ENCODE measurements at places on chromosomes 7 and 10.

GRCh38 chr7:149210551-149210950, 15.2 kb downstream of the ZNF282 start:
- no peak for DNase-seq

DNA sequence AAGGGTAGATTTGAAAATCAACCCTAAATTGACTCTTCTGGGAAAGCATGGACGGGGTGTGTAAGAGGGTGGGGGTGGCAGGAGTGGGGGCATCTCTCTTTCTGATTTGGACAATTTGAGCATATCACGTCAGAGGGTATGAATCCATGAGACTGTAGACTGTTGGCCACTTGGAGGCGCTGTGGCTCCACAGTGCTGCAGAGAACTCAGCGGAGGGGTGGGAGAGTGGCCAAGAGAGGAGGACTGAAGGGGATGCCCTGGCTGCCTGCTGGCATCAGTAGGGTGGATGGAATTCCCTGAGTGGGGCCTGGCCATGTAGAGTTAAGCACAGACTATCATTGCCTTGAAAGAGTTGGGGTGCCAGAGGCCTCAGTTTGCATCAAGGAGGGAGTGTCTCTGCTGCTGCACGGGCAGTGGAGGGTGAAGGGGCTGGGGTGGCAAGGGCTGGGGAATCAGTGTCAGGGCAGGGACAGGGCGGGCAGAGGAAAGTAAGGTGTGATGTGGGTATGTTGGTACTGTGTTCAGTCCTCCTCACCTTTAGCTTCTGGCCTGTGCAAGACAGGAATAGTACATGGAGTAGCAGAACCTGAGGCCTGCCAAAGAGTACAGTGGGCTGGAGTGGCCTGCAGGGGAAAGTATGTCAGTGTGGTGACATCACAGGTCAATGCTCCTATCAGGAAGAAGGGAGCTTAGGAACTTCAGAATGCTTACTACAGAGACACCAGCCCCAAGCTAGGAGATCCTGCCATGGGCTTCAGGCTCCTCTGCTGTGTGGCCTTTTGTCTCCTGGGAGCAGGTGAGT, 133.5 kb upstream of the PRSS58 start:
- no peak for DNase-seq

DNA sequence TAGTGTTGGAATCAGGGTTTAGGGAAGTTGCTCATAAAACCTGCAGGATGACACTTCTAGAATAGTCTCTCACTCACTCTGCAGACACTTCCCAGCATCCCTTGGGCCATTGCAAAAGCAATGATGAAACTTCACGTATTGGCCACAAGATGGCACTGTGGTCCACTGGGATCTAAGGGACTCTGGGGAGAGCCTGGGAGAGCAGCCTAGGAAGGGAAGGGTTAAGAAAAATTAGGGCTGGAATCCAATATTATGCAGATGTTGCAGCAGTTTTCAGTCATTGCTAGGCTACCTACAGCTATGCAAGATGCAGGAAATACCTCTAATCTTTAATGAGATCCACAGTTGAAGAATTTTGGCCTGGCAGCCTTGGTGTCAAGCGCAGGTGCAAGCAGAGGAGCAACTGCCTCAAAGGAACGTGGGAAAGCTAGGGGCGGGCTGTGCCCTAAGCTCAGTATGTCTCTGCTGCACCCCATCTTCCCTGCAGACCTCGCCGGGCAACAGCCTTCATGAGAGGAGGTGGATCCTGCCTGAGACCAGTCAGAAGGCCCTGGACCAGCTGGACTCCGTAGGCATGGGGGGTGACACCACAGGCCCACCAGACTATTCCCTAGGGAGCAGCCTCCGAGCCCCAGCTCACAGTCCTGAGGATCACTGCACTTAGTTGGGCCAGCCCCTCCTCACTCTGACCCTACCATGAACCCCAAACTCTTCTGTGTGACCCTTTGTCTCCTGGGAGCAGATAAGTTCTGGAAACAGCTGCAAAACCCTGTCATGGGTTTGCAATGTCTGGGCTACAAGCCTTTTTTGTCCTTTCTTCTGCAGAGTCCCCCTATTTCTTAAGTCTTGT, 127.9 kb upstream of the PRSS58 start:
- DNase-seq = peak; percentile 74

DNA sequence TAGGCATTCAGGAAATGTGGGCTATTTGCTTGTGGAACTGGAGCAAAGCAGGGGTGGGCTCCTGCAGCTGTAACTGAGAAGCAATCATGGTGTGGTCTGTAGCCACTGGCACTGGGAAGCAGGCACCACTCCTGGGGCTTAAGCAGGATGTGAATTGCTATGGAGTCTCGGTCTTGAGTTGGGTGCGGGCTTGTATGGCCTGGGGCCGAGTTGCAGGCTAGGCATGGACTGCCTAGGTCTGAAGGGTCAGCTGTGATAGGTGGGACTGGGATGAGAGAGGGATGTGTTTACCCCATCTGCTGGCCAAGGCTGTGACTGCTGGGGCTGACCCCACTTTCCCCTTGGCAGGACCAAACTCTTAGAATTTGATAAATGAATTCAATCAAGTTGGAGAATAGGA, 43.0 kb downstream of the ADCY1 start:
- DNase-seq = no peak

DNA sequence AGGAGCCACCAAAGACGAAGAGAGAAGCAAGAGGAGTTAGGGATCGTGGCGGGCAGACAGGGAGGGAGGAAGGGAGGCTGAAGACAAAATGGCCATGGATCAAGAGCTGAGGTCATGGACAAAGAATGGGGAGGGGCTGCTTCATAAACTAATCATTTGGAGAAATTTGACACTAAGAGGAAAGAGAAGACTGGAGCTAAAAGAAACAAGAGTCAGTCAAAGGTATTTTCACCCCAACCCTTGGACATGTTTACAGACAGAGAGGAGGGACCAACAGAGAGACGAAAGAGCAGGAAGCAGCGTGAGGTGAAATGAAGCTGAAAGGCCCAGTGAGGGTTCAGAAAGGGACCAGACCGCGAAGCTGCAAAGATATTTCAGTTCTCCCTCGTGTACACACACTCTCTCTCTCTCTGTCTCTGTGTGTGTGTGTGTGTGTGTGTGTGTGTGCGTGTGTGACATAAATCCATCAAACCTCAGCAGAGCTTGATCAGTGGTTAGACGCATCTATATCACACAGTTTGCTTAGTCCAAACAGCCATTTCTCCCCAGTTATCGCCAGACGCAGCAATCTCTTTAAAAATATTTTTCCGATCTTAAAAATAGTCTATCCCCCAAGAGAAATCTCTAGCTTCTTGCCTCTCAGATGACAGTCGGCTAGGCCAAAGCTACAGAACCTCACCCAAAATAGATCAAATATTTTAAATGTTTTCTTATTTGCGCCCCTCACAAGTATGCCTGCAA, 12.5 kb upstream of the CALD1 start:
- peak; percentile 20 for DNase-seq

- no peak for DNase-seq
Observed at GRCh38 chr10:89367529-89367928, 10.3 kb upstream of the IFIT1B start.

GRCh38 chr7:25132430-25132829, 7.4 kb upstream of the CYCS start:
- no peak for DNase-seq

- no peak for DNase-seq
Observed at GRCh38 chr7:33809228-33809627, 96.1 kb upstream of the BMPER start.

GRCh38 chr10:16518822-16519221, 2.9 kb downstream of the C1QL3 start:
- DNase-seq = no peak

DNA sequence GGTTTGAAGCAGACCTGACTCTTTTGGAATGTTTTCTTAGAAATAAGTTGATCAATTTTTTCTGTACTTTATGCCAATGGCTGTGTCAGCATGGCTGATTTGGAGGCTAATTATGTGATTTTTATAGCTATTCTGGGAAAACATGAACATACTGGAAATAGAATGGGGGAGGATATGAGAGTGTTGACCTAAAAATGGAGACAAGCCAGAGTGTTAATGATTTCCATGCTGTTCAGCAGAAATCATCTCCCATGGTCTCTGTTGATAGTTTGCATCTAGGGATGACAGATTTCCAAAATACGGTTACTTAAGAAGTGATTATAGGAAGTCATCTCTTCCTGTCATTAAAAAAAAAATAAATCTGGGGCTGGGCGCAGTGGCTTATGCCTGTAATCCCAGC, 32.7 kb upstream of the DMTF1 start:
- no peak for DNase-seq

DNA sequence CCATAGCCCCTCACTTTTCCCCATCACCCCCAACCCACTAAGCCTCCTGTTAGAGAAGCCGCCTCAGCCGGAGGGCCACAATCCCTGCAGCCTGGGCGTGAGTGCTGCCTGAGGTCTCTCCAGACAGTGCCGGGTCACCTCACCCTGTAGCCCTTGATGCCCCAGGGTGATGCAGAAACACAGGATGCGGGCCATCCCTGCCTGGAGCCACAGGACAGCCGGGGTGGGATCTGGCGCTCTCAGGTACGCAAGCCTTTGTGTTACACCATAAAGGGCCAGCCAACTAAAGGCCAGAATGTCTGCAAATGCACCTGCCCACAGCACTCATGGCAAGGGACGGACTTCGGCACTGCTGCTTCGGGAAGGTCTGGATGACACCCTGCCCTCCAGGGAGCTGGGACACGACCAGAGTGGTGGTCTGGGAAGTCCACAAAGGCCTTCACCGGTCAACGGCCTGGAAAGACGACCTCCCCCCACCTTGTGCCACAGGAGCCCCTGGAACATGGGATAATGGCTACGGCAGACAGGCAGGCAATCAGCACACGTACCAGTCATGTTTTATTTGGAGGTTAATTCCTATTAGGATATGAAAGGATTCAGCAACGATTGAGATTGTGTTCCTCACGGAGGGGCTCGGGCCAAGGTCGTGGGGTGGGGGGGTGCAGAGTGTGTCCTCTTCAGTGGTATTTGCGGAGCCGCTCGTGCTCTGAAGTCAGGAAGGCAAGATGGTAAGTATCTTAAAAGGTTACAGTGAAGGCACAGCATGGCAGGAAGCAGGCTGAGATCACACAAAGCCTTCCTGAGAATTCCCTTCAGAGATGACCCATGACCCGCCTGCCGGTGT, 8.1 kb downstream of the ATP5MF start:
- no peak for DNase-seq

- DNase-seq = no peak
Observed at GRCh38 chr10:71565284-71566000, 154.1 kb downstream of the C10orf105 start.

- peak; percentile 84 for DNase-seq
Observed at GRCh38 chr7:25852211-25852938, 299.6 kb upstream of the NFE2L3 start.

DNA sequence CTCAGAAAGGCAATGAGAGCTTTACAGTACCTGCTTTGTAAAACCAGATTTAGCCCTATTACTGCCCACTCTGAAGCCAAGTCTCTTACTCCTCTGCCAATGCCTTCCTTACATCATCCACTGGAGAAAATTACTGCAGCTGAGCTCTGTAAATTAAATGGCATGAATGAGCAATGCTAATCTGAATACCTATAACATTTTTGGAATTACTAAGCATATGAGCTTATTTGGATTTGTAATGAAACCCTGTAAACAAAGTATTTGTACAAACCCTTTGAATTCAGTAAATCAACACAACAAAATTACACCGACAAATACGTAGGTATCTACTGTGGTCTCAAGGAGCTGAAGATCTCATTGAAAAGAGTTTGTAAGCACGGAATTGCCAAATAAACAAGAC, 12.1 kb upstream of the CCNY start:
- no peak for DNase-seq

DNA sequence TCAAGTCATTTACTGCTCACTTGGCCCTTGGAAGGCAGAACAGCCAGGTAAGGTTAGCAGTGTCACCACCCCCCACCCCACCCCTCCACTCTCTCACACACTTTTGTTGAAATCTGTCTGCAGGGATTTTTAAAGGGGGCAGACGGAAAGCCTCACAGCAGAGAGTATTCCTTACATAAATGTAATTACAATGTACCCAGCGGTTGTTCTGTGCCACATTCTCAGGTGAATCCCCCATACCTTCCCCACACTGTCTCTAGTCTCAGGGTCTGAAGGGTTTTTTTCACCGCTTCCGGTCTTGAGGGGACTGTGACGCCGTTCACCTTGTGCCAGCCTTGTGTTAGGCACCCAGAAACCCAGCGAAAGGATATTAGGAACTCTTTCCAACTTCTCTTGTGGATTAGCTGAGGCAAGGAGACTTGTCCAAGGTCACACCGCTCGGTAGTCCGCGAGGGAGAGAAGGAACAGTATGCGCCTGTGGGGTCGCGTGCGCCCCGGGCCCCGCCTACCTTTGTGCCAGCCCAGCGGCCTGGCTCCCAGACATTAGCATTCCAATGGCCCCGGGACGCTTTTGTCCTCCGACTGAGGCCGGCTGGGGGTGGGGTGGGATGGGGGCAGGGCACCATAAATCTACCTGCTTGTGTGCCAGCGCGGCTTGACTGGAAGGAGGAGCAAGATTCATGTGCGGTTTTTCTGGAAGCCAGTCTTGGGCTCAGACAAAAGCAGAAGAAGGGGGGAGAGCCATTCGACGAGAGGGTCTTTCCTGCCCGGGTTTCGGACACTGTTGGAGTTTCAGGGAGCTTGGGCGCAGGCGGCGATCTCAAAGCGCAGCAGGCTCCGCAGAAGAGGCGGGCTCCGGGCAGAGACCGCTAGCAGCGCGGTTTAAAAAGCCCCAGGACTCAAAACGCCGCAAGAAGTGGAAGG, 4.5 kb downstream of the NEUROG3 start:
- no peak for DNase-seq

DNA sequence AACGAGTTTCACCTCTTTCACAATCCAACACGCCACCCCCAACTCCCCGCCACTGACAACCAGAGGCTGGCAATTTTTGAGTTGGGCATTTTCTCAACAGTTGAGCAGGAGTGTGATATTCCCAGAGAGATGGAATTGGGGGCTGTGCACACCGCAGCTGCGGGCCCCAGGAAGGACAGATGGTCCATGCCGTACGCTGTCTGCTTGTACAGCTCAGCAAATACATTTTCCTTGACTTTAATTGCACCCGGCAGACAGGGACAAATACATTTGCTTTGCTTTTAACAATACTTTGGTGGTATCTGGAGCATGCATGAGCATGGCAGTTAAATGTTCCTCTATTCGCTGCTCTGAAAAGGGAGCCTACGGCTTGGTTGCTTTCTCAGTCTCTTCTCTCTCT, 354.2 kb upstream of the DPP6 start:
- DNase-seq = no peak

GRCh38 chr10:60082744-60083344, 176.5 kb upstream of the CCDC6 start:
- no peak for DNase-seq

DNA sequence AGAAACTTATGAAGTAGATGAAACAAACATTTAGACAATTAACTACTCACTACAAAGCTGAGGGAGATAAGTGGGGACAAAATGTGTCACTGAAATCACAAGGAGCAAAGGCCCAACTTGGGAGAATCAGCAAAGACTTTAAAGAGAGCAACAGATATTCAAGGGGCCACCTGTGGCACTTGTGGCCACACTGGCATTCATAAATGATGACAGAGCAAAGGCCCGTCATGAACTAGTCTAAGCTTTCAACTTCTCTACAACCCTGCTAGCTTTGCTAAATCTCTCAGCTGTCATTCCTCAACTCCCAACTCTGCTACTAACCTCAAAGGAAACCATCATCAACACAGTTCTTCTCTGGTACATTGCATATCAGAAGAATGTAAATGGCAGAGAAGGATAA, 178.4 kb downstream of the CPEB3 start:
- no peak for DNase-seq
